Kidney (tissue), 22 donors: ENCODE measurements at places on chromosomes 6 and 20. TPM values are rescaled to one million over a fixed set of nuclear protein-coding genes. Genes with fewer than 3 reads are reported as not detected.

GRCh38 chr20:25738198-25738597 lies 41.5 kb upstream of the ZNF337 start:
- DNase-seq, result no peak

DNA sequence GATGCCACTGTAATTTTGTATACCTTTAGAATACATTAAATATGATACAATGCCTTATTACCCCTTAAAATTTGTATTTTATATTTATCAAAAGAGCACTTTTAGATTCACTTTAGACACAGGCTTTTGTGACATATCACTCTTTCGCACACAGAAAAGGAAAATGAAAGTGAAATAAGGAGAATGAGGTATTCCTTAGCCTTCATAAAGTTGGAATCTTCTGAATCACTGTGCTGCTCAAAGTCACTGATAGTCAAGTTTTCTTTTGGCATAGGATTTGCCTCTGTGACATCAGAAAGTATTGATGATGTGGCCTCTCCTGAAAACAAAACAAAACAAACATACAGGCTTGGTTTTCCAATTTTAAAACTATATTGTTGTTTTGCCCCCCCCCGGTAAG lies 1097.1 kb downstream of the KIF16B start:
- DNase-seq, result no peak

GRCh38 chr20:50450881-50451752 lies 59.1 kb upstream of the PTPN1 start:
- DNase-seq, result peak; percentile 36

- no peak for DNase-seq
Measured at GRCh38 chr6:149950423-149950822, 8.6 kb downstream of the ULBP2 start.

DNA sequence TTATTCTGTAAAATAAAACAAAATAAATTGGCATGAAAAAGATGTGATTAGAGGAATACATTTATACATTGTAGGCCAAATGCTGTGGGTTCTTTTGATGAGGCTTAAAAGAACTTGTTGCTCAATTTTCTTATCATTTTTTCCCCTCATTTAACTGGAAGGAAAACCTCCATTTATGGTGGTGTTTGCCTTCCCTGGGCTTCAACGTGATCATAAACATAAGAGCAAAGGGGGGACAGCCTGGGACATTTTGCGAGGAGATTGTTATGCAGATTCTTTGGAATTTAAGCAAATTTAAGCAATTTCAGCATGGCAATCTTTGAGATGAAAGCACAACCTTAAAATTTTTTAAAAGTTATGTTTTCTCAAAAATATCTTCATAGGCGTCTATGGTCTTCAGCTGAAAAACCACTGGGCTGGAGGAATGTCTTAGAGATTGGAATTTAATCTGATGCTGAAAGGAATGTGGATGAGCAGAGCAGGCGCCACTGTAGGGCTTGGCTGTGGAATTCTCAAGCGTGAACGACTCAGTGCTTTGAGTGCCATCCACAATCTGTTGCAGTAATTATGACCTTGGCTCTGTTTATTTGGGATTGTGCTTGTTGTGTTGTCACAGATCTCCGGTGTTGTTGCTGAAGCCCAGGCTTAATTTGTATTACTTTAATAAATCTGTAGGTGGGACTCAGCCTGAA lies 149.4 kb upstream of the MLIP start:
- no peak for DNase-seq

- DNase-seq, result no peak
Measured at GRCh38 chr20:63036291-63036690, 29.5 kb upstream of the BHLHE23 start.

GRCh38 chr20:9331707-9332435 lies 182.5 kb upstream of the LAMP5 start:
- DNase-seq, result no peak

DNA sequence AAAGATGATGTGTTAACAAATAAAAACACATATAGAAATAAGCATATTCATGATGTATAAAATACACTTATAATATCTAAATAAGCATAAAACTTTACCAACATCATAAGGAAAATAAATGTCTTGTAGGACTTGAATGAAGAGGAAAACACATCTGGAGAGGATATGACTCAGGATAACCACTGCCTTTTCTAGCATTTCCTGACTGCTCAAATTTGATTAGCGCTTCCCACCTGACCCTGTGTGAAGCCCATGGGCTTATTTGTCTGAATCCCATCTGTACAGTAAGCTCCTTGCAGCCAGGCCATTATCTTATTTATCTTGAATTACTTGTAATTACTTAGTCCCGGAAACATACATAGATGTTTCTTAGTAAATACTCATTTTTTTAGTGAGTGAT lies 608.6 kb downstream of the COL12A1 start:
- no peak for DNase-seq

DNA sequence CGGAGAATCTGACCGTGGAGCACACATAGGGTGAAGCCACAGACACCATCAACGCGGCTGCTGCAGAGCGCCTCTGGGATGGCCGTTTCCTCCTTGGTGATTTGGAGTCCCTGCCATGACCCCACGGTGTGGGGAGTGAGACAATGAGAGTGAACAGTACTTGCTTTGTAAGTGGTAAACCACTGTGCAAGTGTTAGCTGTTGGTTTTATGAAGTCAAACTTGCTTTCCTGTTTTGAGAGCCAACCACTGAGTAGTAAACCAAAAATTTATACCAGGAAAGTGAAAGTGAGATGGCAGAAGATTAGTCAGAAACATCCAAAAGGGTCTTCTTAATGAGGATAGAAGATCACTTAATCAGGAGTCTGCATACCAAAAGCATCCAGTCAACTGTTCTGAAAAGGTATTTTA lies 160.7 kb downstream of the FOXC1 start:
- no peak for DNase-seq

DNA sequence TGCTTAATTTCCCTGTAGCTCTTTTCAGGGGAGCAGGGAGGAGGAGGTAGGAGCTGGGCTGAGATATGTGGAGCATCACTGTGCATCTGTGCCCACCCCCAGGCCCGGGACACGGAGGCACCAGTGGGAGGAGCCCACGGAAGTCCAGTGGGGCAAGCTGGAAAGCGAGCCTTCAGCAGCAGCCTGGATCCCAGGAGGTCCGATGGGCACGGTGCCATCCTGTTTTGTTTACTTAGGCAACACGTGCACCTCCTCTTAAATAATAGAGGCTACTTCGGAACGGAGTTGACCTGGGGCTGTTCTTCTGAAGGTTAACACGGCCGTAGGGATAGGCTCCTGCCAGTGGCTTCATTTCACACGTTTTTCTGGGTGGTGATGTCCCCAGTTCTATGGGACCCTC lies 51.6 kb downstream of the CDH4 start:
- no peak for DNase-seq

DNA sequence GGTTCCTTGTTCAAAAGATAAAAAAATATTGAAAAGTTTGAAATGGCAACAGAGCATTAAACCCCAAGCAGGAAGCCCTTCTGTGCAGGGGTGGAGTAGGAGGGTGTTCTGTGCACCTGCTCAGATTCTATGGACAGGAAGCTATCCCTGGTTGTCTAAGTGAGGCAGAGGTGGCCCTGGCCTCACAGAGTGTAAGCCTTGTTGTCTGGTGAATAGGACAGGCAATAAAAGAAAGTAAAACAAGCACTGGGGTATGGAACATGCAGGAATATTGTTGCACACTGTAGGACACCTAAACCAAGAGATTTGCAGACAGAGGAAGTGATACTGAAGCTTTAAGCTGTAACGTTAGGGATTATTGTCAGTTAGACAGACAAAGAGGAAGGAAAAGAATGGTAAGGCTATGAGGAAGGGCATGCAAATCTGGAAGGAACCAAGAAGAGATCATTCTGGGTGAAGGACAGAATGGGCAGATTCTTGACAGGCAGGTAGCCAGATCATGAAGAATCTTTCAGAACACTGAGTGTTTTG lies 66.8 kb downstream of the TBC1D7 start:
- DNase-seq, result no peak

DNA sequence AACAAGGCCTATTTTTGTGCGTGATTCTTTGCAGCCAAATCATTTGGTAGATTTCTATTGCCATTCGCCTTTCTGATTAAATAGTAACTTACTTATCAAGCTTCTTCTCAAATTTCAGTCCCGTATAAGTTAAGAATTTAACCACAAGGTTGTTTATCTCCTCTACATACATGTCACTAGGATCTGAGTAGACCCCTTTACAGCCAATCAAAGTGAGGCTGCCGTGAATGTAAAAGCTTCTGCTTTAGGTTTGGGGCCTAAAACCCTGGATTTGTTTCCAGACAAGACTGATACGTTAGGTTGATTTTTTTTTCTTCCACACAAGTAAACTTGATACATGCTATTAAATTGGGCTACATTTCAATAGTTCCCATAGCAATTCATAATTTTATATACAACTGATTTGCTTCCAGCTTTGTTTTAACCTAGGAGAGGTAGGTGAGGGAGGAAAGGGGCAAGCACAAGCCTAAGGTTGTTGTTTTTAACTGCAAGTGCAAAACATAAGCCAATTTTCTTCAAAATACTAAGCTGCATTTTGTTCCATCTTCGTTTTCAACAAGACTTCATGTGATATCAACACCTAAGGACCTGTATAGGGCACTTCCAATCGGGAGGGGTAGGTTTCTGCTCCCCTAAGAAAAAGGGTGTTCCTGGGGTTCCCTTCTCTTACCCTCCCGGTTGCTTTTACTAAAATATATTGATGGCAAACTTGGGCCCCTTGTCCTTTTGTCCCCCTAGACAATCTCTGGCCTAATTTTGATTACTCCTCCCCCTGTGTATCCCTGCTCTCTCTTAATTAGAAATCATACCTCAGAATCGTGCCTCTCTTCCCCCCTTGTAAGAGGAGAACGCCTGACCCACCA lies 1.7 kb downstream of the RANBP9 start:
- DNase-seq, result no peak

- DNase-seq, result no peak
Measured at GRCh38 chr6:54076159-54076789, 35.0 kb upstream of the MLIP start.

DNA sequence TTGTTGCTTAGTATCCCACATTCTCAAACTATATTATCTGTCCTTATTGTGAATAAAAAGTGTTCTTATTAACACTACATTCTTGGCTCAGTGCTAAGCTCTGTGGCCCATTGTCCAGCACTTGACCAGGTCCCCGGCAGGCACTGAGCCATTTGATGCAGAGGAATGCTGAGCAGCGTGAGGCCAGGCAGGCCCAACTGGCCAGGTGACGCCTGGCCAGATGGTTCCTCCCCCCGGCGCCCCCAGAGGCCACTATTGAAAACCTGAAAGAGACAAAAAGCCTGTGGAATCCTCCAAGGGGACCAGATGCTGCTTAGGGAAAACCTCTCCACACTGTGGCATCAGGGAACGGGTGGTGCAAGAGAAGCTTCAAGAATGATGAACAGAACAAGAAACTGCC lies 597.5 kb upstream of the JAG1 start:
- DNase-seq, result peak; percentile 61

The SLC17A4 gene
- total RNA-seq, result 1.8 TPM

The ZNF335 gene
- 22.3 TPM for total RNA-seq

The POM121L2 gene
- not detected for total RNA-seq

The VGLL2 gene
- total RNA-seq, result not detected

The CYP39A1 gene
- 6.0 TPM for total RNA-seq

The TOMM6 gene
- 150 TPM for total RNA-seq

The MRPL2 gene
- total RNA-seq, result 56.6 TPM

The SLC26A8 gene
- total RNA-seq, result 0.22 TPM

The CDC5L gene
- 17.6 TPM for total RNA-seq
